ENCODE measurements at places on chromosomes 1 and 21. TPM values are rescaled to one million over a fixed set of nuclear protein-coding genes. Genes with fewer than 3 reads are reported as not detected.
A peak's percentile ranks its signal among the peaks of the same experiment; 100 is the strongest.

The TP73 gene
- 1.1 TPM for total RNA-seq

The CR1 gene
- total RNA-seq = 0.19 TPM

- ATAC-seq = peak; percentile 70
Observed at GRCh38 chr1:207861442-207862177, 49.3 kb downstream of the CD34 start.

- no peak for ATAC-seq
Observed at GRCh38 chr1:184025242-184025675, 12.3 kb downstream of the COLGALT2 start.

The DIO1 gene
- not detected for total RNA-seq

The OLFM3 gene
- not detected for total RNA-seq

DNA sequence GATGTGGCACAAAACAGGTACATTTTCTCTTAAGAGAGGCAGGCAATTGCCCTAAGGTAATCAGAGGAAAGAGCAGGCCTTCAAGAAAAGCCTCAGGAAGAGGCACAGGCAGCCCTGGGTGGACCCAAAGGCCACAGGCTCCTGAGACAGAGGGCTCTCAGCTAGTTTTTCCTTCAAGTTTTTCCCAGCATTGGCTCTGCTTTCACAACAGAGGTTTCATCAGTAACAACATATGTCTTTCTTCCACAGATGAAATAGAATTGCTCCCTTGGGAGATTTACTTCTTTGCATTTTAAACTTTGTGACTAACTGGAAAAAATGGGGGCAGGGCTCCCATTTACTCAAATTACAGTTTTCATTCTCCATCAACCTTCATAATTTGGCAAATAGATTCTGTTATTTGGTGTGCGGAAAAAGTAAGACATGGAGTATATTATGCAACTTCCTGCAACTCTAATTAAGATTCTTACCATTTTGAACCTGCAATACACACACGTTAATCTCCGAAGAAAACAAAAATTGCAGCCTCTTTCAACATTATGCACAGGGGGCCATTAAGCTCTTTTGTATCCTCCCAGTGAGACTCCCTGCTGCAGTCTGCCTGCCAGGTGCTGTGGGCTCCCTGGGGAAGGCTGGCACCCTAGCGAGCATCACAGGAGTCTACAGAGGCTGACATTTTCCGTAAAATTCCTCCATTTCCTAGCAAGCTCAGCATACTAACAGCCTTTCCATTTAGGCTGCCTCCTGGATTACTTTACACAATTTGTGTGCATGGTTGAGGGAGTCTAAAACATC lies 282.3 kb downstream of the USH2A start:
- no peak for ATAC-seq

- no peak for ATAC-seq
Observed at GRCh38 chr21:40635391-40635790, 211.6 kb downstream of the DSCAM start.

The ASB17 gene
- total RNA-seq = not detected

Data from activated T-helper 17 cell treated with anti-CD3 and anti-CD28 coated beads, Interleukin-2, amount 50 U/mL, for 72 hours (primary cell).